ENCODE measurements at places on chromosomes 5 and 9. TPM values are rescaled to one million over a fixed set of nuclear protein-coding genes. Genes with fewer than 3 reads are reported as not detected.

CDH10 gene
- under 0.01 TPM for total RNA-seq

DOLK gene
- 29.9 TPM for total RNA-seq

AFAP1L1 gene
- 9.5 TPM for total RNA-seq

GABRA1 gene
- not detected for total RNA-seq

SYNPO gene
- total RNA-seq, result 6.6 TPM

KIF24 gene
- total RNA-seq, result 0.51 TPM

NEUROG1 gene
- total RNA-seq, result not detected

IL13 gene
- total RNA-seq, result not detected

PCDHA1 gene
- under 0.01 TPM for total RNA-seq

ACTBL2 gene
- total RNA-seq, result under 0.01 TPM

ZFP37 gene
- 5.1 TPM for total RNA-seq

Data from fibroblast of lung (primary cell).